ENCODE measurements at places on chromosomes 5 and 9.

DNA sequence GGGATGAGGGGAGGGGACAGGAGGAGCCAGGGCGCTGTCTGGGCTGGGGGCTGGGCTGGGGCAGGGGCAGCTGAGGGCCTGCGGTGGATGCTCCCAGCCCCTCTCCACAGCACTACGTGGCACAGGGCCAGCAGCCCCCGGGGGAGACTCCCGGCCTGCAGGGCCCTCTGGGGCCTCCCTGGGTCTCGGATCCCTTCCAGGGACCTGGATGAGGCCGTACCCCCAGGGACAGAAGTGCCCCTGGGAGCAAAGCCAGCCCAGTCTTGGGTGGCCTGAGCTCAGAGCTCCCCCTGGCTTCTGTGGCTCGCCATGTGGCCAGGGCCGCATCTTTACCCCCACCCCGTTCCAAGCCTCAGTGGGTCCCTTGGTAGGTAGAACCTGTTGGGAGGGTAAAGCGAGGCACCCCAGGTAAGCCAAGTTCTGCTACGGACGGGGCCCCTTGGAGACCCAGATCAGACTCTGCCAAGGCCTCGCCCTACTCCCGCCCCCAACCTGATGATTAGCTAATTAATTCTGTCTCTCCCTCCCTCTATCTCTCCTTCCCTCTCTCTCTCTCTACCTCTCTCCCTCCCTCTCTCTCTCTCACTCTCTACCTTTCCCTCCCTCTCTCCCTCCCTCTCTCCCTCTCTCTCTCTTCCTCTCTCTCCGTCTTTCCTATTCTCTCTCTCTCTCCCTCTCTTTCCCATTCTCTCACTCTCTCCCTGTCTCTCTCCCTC, 24.3 kb downstream of the KCNT1 start:
- no peak for DNase-seq

- DNase-seq, result no peak
Measured at GRCh38 chr5:53411388-53411787, 69.0 kb upstream of the FST start.

GRCh38 chr9:136297016-136297691, 6.7 kb downstream of the CCDC187 start:
- DNase-seq, result no peak

GRCh38 chr5:155838394-155838793, 488.6 kb upstream of the SGCD start:
- no peak for DNase-seq

- no peak for DNase-seq
Measured at GRCh38 chr5:135833961-135834638, 363 bp upstream of the SLC25A48 start.

DNA sequence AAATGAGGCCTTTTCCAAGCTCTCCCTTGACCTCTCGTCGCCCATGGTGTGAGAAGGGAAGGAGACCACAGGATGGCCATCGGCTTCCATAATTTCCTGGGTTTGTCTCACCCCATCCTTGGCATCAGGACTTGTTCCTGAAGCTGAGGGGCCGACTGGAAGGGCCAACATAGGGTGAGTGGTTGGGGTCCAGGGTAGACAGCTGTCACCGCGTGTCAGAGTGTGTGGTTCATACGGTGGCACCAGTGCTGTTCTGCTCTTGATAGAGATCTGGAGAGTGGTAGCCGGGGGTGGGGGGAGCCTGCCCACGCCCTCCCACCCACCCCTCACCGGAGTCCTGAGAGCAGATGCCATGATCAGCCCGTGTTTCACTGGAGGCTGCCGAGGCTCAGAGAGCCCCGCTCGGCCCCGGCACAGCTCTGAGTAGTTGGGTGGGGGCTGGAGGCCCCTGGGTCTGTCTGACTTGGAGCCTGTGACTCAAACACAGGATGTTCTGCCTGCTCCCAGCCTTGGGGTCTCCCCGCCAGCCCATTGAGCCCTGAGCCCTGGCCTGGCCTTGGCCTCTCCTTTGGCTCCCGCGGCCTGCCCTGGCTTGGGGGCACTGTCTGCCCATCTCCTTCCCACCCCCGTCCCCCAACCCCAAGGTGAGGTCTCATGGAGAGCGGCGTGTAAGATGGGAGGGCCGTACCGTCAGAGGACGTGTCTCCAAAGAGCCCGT, 53.1 kb upstream of the IER5L start:
- DNase-seq, result no peak

DNA sequence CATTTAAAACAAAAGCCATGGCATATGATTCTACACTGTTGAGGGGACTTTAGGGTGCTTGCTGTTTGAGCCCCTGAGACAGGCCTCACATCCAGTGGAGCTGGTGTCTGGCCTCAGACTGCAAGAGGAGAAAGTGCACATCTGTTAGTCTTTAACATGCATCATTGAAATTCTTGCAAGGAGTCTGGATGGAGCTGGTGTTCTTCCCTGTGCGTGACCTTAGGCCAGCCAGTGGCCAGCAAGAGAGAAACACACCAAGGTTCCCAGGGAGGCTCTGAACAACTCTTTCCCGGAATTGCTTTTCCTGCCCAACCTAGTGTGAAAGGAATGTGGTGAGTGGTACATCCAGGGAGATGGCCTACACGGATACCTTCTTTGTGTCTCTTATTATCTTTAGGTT, 282.8 kb upstream of the TNC start:
- DNase-seq, result no peak
